ENCODE measurements at places on chromosomes 1 and 21. TPM values are rescaled to one million over a fixed set of nuclear protein-coding genes. Genes with fewer than 3 reads are reported as not detected.

- H3K27me3 ChIP-seq: no peaks in the 10 kb centered on the region
- peak overlapping the region; percentile 50 for H3K4me3 ChIP-seq
- H3K36me3 ChIP-seq: no peaks in the 10 kb centered on the region
- peak overlapping the region; percentile 74 for H3K27ac ChIP-seq
These were observed 6.7 kb upstream of the LGALS8 start for GRCh38 chr1:236516929-236517704.

Gene ARHGAP30
- not detected for total RNA-seq

- H3K4me3 ChIP-seq: no peak overlapping the region
- H3K36me3 ChIP-seq: no peaks in the 10 kb centered on the region
- no peak for DNase-seq
- H3K4me1 ChIP-seq: peaks cover 5% of the 10 kb centered on the region
- H3K27ac ChIP-seq: no peak overlapping the region
These were observed 216.6 kb downstream of the HHIPL2 start for GRCh38 chr1:222331340-222331739.

DNA sequence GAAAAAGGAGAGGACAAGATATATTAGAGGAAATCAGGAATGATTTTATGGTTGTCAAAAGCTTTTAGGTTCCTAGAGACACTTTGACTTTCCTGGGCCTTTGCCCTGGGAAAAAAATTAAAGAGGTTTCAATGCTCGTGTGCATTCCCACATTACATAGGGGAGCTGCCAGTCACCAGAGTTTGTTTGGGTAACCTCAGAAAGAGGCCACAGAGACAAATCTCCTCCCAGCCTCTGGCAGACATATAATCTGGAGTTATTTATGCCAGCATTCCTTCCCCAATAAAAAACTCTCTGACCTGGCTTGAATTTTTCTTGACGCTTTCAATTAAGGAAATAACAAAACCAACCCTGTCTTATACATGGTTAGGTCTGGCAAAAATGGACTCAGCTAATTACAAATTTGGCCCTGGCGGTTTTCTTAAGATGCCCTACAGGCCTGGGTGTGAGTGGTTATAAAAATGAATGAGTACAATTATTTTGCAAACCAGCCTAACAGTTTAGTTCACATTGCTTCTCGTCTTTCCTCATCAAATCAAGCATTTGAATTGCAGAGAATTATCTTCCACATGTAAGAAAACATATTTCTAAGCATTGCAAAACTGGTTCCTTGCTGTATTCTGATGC is 63.7 kb downstream of the WLS start:
- H3K36me3 ChIP-seq: peaks cover 11% of the 10 kb centered on the region
- H3K27ac ChIP-seq: peak overlapping the region; percentile 90
- H3K4me3 ChIP-seq: no peak overlapping the region
- H3K27me3 ChIP-seq: no peaks in the 10 kb centered on the region
- no peak for DNase-seq
- H3K4me1 ChIP-seq: peaks cover 64% of the 10 kb centered on the region

- no peak for DNase-seq
- peak within 1 kb of the TSS; percentile 79 for H3K27ac ChIP-seq
- peaks cover 74% of the 10 kb centered on the region for H3K4me1 ChIP-seq
- H3K4me3 ChIP-seq: peak within 1 kb of the TSS; percentile 82
- no peaks in the 10 kb centered on the region for H3K27me3 ChIP-seq
These were observed at the start of gene B3GALT2 for GRCh38 chr1:193185901-193186731. Gene B3GALT2, minus strand, starts transcription at chr1:193186613. Its CDS starts 5,051 bp downstream, at chr1:193181562.

Gene RNU1-2
- 2,859 TPM for total RNA-seq

- H3K36me3 ChIP-seq: no peaks in the 10 kb centered on the region
- no peak for DNase-seq
- peak overlapping the region; percentile 81 for H3K4me3 ChIP-seq
- peak overlapping the region; percentile 92 for H3K27ac ChIP-seq
- H3K27me3 ChIP-seq: no peaks in the 10 kb centered on the region
- peaks cover 37% of the 10 kb centered on the region for H3K4me1 ChIP-seq
These were observed 816 bp downstream of the IL6R start for GRCh38 chr1:154405747-154406571.

Gene SPRR1A
- total RNA-seq: not detected

DNA sequence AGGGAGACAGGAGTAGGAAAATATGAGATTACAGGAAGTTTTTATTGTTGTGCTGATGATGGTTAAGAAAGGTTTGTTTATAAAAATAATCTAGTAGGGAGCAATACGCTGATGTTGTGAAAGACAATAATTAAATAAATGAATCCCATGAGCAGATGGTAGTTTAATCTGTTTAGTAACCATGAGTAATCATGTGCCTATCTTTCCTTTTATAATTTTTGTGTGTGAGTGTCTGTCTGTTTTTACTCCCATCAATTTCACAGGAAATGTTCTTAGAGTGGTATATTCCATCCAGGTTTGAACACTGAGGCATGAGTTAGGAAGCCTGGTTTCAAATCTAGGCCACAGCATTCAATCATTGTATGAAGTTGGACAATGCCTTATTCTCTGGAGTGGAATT is 180.5 kb downstream of the OLFM3 start:
- H3K36me3 ChIP-seq: no peaks in the 10 kb centered on the region
- no peak overlapping the region for H3K4me3 ChIP-seq
- H3K27me3 ChIP-seq: peaks cover 7% of the 10 kb centered on the region
- no peaks in the 10 kb centered on the region for H3K4me1 ChIP-seq
- no peak overlapping the region for H3K27ac ChIP-seq

- H3K4me1 ChIP-seq: peaks cover 41% of the 10 kb centered on the region
- no peak for DNase-seq
- no peaks in the 10 kb centered on the region for H3K27me3 ChIP-seq
- peak overlapping the region; percentile 34 for H3K4me3 ChIP-seq
- H3K36me3 ChIP-seq: peaks cover 3% of the 10 kb centered on the region
These were observed 30.0 kb downstream of the C2CD2 start for GRCh38 chr21:41923631-41924367.

Gene CNR2
- total RNA-seq: not detected

GRCh38 chr1:201888282-201889089 is at the start of gene SHISA4:
Gene SHISA4, plus strand, starts transcription at chr1:201888898. Its CDS starts 97 bp downstream, at chr1:201888995.
- peak; percentile 94 for DNase-seq
- H3K27me3 ChIP-seq: no peaks in the 10 kb centered on the region
- no peaks in the 10 kb centered on the region for H3K36me3 ChIP-seq
- H3K4me1 ChIP-seq: peaks cover 33% of the 10 kb centered on the region
- H3K4me3 ChIP-seq: peak within 1 kb of the TSS; percentile 78
